Fibroblast of upper back skin (primary cell): ENCODE measurements at places on chromosomes 1 and 21.

- DNase-seq: peak; percentile 5
These were observed 233.9 kb upstream of the NEGR1 start for GRCh38 chr1:72516264-72516663.

GRCh38 chr1:72283022-72283306 is 625 bp upstream of the NEGR1 start:
- no peak for DNase-seq

DNA sequence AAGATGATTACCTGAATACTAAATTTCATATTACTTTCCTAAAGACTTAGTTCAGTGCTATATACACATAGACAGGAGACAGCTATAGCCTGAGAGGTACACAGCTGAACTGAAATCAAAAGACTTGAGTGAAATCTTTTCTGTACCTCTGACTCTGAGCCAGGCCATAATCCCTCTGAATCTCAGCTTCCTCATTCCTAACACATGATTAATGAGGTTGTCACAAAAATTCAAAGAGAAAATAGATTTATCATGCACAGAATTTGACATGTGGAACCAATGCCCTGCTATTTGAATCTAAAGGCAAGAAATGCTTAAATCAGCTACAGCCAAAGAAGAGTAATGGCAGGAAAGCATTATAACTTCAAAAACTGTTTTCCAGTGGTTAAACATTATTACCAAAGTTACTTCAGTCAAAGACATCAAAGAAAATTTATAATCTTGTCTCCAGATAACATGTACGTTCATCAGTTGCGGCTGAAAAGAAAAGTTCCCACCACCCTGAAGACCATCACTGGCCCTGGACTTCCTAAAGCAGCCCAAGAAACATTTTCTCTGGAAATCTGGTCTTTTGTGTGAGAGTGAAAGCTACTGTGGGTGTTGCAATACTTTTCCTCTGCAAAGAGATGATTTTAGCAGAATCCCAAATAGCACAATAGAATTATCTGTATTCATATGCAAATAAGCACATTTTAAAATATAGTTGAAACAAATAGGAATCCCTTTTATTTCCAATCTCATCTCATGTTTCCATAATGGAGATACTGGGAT is 13.8 kb upstream of the ATP1A1 start:
- DNase-seq: peak; percentile 64

DNA sequence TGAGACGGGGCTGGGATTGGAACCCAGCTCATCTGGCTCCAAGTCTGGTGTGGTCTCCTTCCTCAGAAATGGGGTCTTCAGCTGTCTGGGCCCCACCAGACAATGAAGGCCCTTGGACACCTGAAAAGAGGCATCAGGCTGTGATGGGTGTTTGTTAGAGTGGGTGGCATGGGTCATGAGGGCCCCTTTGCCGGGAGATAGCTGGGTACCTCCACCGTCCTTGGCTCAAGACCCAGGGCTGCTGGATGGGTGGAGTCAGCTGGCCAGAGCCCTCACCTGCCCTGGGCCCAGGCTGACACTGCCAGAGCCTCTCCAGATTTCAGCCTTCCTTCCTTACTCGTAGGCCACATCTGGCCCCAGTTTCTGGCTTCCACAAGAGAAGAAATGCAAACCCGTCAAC is 13.4 kb upstream of the TTC22 start:
- DNase-seq: no peak

DNA sequence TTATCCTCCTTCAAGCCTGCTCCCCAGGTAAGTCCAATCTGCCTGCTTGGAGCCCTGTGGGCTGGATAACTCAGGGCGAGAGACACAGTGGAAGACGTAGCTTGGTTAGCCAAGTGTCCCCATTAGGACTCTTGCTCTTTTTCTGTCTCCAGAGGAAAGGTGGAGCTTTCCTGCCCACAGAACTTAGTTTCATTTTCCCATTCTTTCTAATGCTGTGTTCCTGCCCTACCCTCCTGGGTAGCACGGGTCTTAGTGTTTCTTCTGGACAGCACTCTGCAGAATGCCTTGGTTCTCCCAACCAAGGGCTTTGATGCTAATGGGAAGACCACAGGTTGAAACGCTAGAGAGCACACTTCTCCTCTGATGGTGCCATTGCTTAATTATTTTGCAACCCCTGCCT is 92.5 kb upstream of the LRRC8D start:
- DNase-seq: no peak

GRCh38 chr21:35381743-35382310 is 332.7 kb upstream of the RUNX1 start:
- DNase-seq: no peak

- no peak for DNase-seq
These were observed 30.1 kb downstream of the EDN2 start for GRCh38 chr1:41454406-41454805.

DNA sequence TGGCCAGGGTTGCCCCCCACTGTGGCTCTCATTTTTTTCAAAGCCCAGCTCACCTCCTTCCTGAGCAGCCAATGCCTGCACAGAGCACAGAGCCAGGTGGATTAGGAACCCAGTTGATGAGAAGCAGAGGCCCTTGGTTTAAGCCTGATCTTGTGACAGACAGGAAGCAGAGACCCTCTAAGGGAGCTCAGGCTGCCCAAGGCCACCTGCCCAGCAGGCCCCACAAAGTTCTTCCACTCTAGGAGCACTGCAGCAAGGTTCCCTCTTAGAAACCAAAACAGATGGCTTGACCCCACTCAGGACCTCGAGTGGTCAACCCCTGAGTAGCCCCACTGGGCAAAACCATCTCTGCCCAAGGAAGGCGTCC is 25.5 kb upstream of the PRSS38 start:
- DNase-seq: no peak

DNA sequence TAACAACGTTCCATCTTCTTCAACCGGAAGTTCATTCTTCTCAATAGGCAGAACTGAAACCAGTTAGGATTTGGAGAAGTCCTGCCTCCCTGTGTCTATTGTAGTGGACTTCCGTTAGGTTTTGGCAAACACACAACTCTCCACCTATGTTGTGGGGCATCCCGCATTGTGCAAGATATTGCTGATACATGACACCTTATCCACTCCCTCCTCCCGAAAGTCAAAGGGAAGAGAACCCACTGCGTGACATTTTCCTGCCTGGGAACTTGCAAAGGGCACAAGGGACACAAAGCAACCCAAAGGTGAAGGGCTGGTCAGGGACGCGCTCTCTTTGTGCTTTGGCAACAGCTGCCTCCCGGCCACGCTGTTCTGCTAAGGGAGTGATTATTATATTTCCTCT is 164.8 kb downstream of the TPR start:
- DNase-seq: no peak

- DNase-seq: peak; percentile 43
These were observed 52.1 kb downstream of the PGM1 start for GRCh38 chr1:63645317-63645716.

DNA sequence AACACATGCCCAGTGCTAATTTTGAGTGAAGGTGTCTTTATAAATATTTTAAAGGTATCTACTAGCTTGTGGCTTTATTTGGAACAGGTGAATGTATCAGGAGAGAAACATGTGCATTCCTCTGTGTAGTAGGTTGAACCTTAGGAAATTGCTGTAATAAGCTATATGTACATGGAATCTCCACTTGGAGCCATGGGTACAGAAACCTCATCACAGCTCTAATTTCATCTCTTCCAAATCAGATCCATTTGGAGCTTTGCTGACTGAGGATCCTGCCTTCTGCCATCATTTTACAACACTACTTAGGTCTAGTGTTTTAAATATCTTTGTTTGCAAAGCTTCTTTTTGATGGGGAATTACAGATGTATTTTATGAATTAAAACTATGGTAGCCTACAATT is 2.1 kb downstream of the KCNK2 start:
- no peak for DNase-seq

GRCh38 chr1:114010433-114011184 is 31.3 kb downstream of the OLFML3 start:
- DNase-seq: no peak

- DNase-seq: peak; percentile 25
These were observed 48.6 kb downstream of the CD34 start for GRCh38 chr1:207862241-207862787.

DNA sequence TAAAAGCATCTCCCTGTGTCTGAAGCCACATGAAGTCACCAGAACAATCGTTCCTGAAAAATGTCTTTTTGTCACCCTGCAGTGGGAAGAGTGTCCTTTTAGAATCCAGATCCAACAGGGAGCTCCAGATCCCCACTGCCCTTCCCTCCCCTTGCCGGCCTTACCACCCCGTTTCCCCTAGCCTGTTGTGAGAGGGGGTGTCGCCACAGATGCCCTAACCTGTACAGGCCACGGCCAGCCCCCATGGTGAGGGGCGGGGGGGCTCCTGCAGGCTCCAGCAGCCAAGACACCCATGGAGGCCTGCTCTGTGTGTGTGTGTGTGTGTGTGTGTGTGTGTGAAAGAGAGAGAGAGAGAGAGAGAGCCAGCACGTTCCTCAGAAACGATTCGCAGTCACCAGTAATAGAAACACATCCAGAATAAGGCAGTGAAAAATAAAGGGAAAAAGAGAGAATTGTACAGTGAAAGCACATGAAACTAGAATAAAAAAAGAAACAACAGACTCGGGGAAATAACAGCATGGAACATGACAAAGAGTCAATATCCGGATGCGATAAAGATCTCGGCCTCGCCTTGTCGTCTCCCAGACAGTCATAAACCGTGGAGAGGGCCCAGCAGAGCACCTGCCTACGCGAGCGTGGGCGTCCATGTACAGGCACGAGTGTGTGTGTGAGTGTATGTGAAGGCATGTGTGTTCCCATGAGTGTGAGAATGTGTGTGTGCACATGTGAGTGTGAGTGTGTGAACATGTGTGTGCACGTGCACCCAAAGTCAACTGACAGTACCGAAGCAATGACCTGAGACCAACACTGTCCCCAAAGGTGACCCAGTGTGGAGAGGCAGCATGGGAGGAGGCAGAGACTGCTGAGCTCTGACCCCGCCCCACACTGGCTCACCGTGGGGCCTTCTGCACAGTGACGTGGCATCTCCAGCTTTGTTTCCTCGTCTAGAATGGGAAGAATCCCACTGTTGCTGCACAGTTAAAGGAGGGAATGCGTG is 303.8 kb downstream of the NPHP4 start:
- DNase-seq: no peak

GRCh38 chr1:19209439-19209989 is 552 bp downstream of the UBR4 start:
- peak; percentile 17 for DNase-seq

DNA sequence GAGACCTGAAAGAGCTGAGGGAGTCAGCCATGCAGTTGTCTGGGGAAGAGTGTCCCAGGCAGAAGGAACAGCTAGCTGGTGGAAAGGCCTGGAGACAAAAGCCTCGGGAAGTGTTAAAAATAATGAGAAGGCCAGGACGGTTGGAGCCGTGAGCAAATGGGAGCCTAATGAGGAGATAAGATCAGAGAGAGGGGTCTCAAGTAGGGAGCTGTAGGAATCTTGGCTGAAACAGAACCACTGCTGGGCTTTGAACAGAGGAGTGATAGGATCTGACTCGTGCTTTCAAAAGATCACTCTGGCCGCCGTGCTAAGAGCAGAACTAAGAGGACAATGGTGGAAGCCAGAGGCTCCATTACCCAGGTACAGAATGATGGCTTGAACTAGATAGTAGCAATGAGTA is 1.9 kb upstream of the FOXJ3 start:
- no peak for DNase-seq

DNA sequence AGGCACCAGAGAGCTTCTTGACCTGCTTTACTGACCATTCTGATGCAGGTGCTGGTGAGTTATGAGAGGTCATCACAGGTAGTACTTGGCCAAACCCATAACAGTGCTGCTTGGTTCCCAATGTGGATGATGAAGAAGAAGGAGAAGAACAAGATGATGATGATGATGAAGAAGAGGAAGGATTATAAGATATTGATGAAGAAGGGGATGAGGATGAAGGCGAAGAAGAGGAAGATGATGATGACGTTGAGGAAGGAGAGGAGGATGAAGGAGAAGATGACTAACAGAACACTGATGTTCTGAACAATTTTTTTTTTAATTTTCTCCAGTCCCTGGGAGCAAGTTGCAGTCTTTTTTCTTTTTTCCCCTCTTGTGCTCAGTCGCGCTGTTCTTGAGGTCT is 23.9 kb upstream of the SLAMF1 start:
- no peak for DNase-seq

GRCh38 chr1:203402629-203403337 is 51.9 kb upstream of the FMOD start:
- peak; percentile 83 for DNase-seq

DNA sequence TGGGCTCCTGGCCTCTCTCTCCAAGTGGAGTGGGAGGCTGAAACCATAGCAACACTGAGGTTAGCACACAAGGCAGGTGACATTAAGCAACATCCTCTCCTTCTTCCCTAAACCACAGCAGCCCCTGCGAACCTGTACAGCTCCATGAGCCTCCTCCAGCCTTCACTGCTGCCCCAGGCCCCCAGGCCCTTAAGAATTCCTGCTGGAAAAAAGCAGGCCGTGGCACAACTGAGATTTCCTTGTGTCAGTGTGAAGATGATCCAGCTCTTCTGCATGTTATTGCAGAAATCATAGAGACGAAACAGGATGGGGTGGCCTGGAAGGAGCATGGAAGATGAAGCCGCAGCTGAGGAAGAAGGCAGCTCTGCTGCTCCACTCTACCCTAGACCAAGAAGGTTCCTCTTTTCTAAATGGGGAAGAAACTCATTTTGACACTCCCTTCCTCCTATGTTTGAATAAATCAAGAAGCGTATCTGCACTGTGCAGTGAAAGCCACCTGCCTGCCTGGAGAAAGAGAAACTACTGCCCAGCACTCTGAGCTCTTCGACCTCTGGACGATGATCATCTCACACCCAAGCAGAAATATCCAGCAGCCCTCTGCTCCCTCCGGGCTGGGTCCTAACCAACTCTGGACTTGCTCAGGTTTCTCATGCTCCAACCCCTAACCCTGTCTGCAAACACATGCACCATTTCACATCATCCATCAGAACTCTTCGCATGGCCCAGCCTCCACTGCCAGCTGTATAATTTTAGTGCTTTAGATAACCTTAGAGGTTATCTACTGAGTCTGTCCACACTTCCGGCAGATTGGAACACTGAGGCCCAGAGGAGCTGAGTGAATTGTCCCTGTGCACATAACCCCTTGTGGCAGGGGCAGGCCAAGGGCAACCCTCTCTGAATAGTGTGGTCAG is 20.7 kb downstream of the SH3BP5L start:
- DNase-seq: no peak

- no peak for DNase-seq
These were observed 195.7 kb upstream of the ADGRL2 start for GRCh38 chr1:81605023-81605422.

- no peak for DNase-seq
These were observed 90.6 kb upstream of the ZNF678 start for GRCh38 chr1:227472772-227473171.

- peak; percentile 28 for DNase-seq
These were observed 273.4 kb downstream of the VAV3 start for GRCh38 chr1:107691540-107691939.

- no peak for DNase-seq
These were observed 6.1 kb upstream of the PTBP2 start for GRCh38 chr1:96715482-96715881.
